CD4-positive, alpha-beta memory T cell (primary cell): ENCODE measurements at places on chromosomes 16 and 17. TPM values are rescaled to one million over a fixed set of nuclear protein-coding genes. Genes with fewer than 3 reads are reported as not detected.

SOX8 gene
- 3.4 TPM for total RNA-seq

SNX20 gene
- 90.1 TPM for total RNA-seq

GAST gene
- total RNA-seq: not detected

TUBG1 gene
- 13.6 TPM for total RNA-seq

GRCh38 chr16:474420-475122, 49.1 kb downstream of the RAB11FIP3 start:
- no peak for DNase-seq
- H3K4me1 ChIP-seq: no peaks in the 10 kb centered on the region
- H3K36me3 ChIP-seq: no peaks in the 10 kb centered on the region
- H3K27me3 ChIP-seq: no peaks in the 10 kb centered on the region
- H3K27ac ChIP-seq: no peak overlapping the region

- no peak for DNase-seq
- peaks cover 4% of the 10 kb centered on the region for H3K36me3 ChIP-seq
These were observed 4.4 kb downstream of the ZC3H7A start for GRCh38 chr16:11792410-11793241.

DNA sequence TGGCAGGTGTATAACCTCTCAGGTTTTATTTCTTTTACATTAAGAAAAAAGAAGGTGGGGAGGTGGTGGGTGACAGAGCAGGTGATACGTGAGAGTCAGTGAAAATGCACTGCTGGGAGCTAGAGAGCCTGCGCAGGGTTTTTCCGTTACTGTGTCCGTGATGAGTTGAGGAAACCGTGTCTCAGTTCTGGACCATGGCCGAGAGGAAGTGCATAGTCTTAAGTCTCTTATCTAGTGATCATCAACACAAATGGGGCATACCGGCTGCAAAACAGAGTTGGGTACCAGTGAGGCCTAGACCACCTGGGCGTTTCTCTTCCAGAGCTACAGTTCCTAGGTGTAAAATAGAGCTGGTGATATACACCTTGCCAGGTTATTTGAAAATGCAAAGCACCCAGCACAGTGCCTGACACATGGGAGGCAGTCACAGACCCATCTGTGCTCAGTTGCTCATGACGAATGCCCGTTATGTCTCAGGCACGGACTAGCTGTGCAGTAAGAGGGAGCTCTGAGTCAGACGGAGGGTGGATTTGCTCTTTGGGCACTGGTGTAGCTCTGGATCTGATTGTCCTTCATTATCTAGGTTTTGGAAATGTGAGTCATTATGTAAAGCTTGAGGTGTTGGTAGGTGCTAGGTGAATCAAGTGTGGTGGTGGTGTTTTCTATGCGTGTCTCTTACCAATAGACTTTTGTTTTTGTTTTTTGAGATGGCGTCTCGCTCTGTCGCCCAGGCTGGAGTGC, 60.9 kb downstream of the RPTOR start:
- peak overlapping the region; percentile 17 for H3K27ac ChIP-seq
- DNase-seq: no peak
- H3K36me3 ChIP-seq: no peaks in the 10 kb centered on the region
- H3K4me3 ChIP-seq: no peak overlapping the region

- DNase-seq: no peak
- H3K36me3 ChIP-seq: no peaks in the 10 kb centered on the region
- no peaks in the 10 kb centered on the region for H3K27me3 ChIP-seq
- no peaks in the 10 kb centered on the region for H3K4me1 ChIP-seq
These were observed 243.5 kb downstream of the STX8 start for GRCh38 chr17:9332132-9332494.

DNA sequence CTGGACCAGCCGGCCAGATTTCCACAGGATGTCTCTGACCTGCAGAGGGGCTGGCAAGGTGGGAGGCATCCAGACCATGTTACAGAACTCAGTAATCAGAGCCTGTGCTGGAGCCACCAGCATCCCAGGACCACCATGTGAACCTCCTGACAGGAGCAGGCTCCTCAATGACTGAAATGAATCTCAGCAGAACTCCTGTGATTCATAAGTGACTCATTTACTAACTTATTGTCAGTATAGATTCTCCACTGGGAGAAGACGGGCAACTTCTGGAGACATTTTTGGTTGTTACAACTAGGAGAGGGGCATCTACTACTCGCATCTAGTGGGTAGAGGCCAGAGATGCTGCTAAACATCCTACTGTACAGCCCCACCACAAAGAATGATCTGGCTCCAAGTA, 3.1 kb upstream of the WWOX start:
- no peak overlapping the region for H3K27ac ChIP-seq
- peaks cover 16% of the 10 kb centered on the region for H3K4me1 ChIP-seq
- H3K36me3 ChIP-seq: no peaks in the 10 kb centered on the region

DNA sequence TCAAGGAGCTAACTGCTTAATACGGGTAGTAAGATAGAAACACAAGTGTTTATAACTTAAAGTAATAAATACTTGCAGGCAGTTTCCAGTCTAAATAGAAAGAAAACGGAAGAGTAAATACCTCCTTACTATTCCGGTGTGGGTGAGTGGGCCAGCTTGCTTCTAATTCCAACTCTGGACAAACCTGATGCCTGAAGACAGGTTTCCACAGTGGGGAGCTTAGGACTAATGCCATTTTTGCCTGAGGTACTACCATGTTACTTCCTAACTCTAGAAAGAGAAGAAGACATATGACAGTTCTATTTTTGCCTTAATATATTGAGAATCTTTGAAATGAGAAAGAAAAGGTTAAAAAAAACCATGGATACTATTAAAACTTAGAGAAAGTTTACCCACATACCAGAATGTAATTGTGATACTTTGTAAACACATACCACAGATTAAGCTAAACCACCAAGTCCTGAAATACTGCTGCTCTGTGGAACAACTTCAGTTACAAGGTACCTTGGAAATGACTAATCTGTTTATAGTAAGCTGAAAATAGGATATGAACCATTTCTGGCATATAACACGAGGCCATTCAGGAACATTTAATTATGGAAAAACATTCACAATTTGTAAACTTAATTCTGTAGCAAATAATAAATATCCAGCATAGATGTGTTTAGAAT, 70.2 kb downstream of the ZZEF1 start:
- peaks cover 75% of the 10 kb centered on the region for H3K36me3 ChIP-seq
- H3K4me1 ChIP-seq: no peaks in the 10 kb centered on the region
- DNase-seq: no peak
- H3K4me3 ChIP-seq: no peak overlapping the region
- H3K27me3 ChIP-seq: no peaks in the 10 kb centered on the region

- H3K4me3 ChIP-seq: no peak overlapping the region
- H3K4me1 ChIP-seq: no peaks in the 10 kb centered on the region
- H3K27me3 ChIP-seq: no peaks in the 10 kb centered on the region
- H3K27ac ChIP-seq: no peak overlapping the region
- DNase-seq: no peak
These were observed 6.9 kb downstream of the KRT31 start for GRCh38 chr17:41390411-41390938.

DNA sequence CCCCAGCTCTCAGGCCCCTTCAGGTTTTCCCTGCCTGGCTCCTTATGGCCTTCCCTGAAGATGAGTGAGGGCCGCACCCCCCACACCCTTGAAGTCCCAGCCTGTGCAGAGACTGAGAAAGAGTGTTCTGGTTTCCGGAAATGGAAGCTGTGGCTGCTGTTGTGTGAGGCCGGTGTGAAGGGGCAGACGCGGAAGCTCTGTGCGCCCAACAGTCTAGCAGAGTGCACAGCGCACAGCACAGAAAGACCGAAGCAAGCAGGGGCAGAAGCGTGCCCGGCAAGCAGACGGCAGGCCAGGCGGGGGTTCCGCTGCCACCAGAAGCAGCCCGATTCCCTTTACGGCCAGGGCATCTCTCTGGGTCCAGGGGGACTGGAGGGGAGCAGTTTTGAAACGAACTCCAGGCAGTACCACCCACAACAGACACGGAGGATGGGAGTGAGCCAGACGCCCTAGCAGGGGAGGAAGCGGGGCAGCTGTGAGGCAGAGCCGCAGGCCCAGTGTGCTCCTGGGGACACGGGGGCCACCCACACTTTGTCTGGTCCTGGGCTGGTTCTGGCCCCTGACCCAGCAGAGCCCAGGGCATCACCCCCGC, 16.7 kb downstream of the TPSG1 start:
- no peaks in the 10 kb centered on the region for H3K36me3 ChIP-seq
- H3K4me3 ChIP-seq: no peak overlapping the region
- H3K4me1 ChIP-seq: no peaks in the 10 kb centered on the region
- H3K27me3 ChIP-seq: no peaks in the 10 kb centered on the region
- peak; percentile 16 for DNase-seq

GRCh38 chr16:6993544-6993943, 339.1 kb upstream of the RBFOX1 start:
- H3K36me3 ChIP-seq: no peaks in the 10 kb centered on the region
- no peaks in the 10 kb centered on the region for H3K27me3 ChIP-seq
- DNase-seq: no peak
- H3K27ac ChIP-seq: no peak overlapping the region

GRCh38 chr17:65988451-65988850, 203.5 kb downstream of the CEP112 start:
- H3K4me1 ChIP-seq: no peaks in the 10 kb centered on the region
- H3K4me3 ChIP-seq: no peak overlapping the region
- H3K27me3 ChIP-seq: no peaks in the 10 kb centered on the region
- H3K27ac ChIP-seq: no peak overlapping the region
- no peaks in the 10 kb centered on the region for H3K36me3 ChIP-seq

- H3K4me3 ChIP-seq: no peak overlapping the region
- no peak for DNase-seq
- H3K4me1 ChIP-seq: no peaks in the 10 kb centered on the region
- H3K36me3 ChIP-seq: no peaks in the 10 kb centered on the region
- no peaks in the 10 kb centered on the region for H3K27me3 ChIP-seq
These were observed 99.1 kb upstream of the CIBAR2 start for GRCh38 chr16:85211271-85211801.

GRCh38 chr16:63192980-63193379, 1156.7 kb upstream of the CDH8 start:
- H3K4me1 ChIP-seq: no peaks in the 10 kb centered on the region
- no peak for DNase-seq
- no peak overlapping the region for H3K4me3 ChIP-seq
- H3K27me3 ChIP-seq: no peaks in the 10 kb centered on the region
- no peak overlapping the region for H3K27ac ChIP-seq

DNA sequence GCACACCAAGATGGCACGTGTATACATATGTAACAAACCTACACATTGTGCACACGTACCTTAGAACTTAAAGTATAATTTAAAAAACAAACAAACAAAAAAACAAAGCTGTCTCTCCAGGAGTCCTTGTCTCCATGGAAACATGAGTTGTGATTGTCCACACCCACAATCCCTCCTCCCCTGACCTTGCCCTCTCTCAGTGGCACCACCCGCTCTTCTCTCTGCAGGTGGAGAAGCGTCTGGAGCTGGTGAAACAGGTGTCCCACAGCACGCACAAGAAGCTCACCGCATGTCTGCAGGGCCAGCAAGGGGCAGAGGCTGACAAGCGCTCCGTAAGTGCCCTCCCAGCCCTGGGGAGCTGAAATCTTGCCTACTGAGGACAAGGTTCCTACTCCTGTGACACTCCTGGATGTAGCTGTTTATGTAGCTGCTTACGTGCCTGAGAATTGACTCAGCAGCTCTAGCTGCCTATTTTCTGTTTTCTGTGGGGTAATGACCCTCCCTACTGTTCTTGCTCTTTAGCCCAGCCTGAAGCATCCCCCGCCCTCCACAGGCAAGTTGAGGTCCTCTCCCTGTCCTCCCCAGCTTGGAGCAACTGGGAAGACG, 107.0 kb downstream of the ARHGAP44 start:
- no peak for DNase-seq
- H3K4me1 ChIP-seq: no peaks in the 10 kb centered on the region
- no peaks in the 10 kb centered on the region for H3K36me3 ChIP-seq
- H3K4me3 ChIP-seq: no peak overlapping the region
- H3K27me3 ChIP-seq: no peaks in the 10 kb centered on the region

DNA sequence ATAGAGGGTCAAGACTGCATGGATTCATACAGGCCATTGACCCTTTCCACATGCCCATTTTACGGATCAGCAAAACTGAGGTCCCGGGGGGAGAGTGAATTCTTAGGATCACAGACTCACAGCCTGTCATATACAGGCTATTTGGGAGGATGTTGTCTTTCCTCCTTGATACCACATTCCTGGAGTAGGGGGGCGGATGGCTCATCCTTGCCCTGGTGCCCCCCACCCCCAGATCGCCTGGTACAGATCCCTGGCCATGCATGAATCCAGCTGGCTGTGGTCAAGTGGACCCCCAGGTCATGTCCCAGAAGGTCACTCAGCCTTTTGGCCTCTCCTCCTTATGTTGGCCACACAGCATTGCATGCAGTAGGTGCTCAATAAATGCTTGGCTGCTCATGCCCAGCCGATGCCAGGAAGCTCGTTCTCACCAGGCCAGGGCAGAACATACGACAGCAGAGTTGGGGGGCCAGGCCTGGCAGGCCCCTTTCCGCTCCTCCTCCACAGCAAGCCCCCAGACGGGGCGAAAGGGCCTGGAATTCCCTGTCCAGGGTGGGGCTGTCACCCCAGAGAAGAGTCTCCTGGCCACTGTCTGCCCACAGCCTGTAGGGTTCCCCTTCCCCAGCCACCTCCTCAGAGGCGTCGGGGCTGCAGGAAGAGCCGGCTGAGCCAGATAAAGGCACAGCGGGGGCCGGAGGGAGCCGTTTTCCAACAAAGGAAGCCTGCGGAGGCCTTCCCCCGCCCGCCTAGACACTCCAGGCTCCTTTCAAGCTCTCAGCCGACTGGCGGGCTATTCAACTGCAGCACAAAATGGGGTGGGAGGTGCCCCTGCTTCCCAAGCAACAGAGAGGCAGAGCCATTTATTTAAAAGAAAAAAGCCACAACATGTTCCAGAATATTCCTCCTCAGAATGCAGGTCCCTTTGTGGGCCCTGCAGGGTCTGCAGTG, 215.7 kb upstream of the CIBAR2 start:
- H3K36me3 ChIP-seq: no peaks in the 10 kb centered on the region
- no peak overlapping the region for H3K27ac ChIP-seq

DNA sequence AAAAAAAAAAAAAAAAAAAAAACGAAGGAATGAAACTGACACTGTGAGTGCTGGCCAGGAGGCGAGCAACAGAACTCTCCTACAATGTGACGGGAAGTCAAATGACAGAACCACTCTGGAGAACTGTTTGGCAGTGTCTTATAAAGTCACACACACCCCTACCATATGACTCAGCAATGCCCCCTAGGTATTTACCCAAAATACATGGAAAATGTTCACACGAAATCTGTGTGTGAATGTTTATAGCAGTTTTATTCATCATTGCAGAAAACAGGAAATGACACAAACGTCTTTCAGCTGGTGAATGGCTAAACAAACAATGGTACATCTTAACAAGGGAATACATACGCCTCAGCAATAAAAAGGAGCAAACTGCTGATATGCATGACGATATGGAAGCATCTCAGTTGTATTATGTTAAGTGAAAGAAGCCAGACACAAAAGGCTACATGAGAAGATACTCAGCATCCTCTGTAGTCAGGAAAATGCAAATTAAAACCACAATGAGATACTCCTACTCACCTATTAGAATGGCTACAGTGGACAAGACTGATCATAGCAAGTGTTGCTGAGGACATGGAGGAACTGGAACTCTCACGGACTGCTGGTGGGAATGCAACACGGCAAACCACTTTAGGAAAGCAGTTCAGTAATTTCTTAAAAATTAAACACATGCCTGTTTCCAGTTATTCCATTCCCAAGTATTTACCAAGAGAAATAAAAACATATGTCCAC, 74.7 kb downstream of the TBC1D16 start:
- no peak overlapping the region for H3K27ac ChIP-seq
- H3K4me1 ChIP-seq: no peaks in the 10 kb centered on the region
- no peaks in the 10 kb centered on the region for H3K36me3 ChIP-seq
- DNase-seq: no peak
- H3K27me3 ChIP-seq: no peaks in the 10 kb centered on the region
